ENCODE measurements at places on chromosomes 7 and 10.

DNA sequence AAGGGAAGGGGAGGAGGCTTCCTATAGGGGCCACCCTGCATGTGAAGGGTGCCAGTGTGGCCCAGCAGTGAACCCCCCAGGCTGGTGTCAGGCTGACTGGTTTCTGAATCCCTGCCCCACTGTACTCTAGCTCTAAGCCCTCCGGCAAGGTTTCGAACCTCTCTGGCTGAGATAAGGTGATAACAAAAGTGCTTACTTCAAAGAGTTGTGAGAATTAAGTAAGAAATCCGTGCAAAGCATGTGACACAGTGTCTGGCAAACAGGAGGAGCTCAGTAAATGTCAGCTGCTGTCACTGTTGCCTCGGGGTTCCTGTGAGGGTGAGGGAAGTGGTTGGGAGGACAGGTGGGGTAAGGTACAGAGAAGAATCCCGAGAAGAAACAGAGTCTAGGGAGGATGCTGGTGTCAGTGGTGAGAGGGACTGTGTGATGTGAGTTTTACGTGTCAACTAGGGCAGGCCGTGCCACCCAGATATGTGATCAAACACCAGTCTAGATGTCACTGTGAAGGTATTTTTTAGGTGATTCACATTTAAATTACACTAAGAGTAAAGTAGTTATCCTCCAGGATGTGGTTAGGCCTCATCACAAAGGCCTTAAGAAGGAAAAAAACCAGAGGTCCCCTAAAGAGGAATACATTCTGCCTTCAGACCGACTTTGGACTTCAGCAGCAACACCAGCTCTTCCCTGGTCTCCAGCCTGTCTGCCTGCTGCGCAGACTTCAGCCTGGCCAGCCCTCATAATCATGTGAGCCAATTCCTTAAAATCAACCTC lies 64.4 kb downstream of the BPGM start:
- DNase-seq, result peak; percentile 36

GRCh38 chr7:108311446-108312168 lies 144.6 kb downstream of the NRCAM start:
- DNase-seq, result no peak

DNA sequence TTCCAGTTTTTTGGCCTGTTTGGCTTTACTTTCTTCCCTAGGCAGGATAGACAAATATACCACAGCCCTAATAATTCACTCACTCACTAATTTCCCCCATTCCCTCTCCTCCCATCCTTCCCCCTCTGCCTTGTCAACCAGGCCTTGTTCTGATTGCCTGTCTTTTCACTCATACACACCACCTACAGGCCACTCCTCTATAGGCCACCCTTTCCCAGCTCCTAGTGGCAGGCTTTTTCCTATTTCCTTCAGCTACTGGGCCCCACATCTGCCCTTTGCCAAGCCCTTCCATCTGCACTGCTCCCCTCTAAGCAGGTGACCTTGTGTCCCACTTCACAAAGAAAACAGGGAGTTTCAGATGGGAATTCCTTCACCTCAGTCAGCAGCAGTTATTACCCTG lies 59.8 kb upstream of the MSRB2 start:
- DNase-seq, result no peak

DNA sequence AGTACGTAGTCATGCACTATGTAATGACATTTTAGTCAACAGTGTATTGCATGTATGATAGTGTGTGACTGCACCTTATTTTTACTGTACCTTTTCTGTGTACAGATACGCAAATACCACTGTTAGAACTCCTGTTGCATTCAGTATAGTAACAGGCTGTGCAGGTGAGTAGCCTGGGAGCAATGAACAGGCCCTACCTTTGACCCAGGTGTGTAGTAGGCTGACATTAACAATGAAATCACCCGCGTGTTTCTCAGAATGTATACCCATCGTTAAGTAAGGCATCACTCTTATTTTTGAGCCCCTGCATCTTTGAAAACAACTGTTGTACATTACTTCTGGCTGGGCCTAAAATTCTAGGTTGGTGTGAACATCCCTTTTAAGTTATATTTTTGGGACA lies 41.6 kb downstream of the DAGLB start:
- DNase-seq, result no peak

GRCh38 chr7:12635830-12636229 lies 51.6 kb upstream of the ARL4A start:
- DNase-seq, result no peak

DNA sequence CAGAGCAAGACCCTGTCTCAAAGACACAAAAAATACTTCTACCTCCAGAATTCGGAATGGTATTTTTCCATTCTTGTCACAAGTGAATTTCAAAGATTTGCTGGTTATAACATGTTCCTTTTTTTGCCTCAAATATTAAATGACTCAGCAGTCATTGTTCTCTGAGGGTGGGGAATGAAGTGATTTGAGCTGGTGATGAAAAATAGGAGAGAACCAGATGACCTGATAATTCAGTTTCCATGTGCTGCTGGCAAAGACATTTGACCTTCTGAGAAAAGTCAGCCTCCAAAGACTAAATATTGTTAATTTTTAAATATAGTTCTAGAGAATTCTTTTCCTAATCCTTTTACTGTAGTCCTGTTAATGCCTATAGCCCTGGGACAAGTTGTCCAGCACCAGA lies 78.9 kb downstream of the CACNB2 start:
- DNase-seq, result no peak

GRCh38 chr7:37448011-37448635 lies 541 bp downstream of the ELMO1 start:
- no peak for DNase-seq

DNA sequence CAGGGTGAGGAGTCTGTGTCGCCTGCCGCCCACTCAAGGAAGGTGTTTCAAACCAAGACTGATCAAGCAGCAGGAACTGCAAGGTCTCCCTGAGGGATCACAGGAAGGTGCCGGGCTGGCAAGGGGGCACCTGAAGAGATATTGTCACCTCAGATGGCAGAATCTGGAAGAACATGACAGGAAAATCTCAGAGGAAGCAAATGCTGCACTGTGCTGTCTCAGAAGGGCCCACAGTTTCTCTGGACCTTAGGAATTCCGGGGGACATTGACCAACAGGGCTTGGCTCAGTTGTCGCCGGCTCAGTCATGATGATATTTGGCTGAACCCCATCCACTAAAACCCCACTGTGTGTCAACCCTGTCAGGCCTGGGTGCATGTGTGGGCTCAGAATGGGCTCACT lies 31.9 kb upstream of the GPR26 start:
- DNase-seq, result no peak

DNA sequence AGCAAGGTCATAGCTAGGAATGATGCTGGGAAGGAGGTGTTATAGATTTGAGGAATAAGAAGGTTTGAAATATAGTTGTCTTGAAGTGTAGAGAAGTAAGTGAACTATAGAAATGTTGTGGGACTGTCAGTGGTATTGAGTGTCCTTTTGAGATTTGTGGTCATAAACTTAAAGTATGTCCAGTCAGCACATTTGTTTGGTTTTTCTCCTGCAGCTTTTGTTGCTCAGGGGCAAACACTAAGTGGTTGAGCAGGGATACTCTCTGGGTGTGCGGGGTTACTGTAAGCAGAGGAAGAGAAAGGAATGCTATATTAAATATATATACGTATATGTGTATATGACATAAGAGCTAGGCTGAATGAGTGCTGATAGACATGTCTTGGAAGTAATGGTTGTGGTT lies 67.1 kb downstream of the HECTD2 start:
- DNase-seq, result no peak

DNA sequence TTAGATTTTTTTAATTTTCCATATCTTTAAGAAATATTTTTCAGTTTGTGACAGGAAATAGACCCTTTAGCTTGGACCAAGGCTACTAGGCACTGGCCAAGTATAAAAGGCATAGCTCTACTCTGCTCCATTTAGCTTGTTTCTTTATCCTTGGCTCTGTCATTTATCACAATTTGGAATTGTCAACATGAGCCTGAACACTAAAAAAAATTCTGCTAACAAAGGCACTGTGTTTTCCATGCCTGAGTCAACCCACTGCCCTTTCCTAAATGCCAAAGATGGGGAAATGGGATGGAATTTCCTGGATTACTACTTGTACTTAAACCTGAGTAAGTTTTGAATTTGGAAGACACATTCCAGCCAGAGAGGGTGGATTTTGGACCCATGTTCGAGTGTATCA lies 128.4 kb downstream of the NSUN6 start:
- no peak for DNase-seq
